HAP-1 (cell line): ENCODE measurements at places on chromosomes 7 and 10.

GRCh38 chr10:104680467-104681401 is 39.6 kb downstream of the SORCS3 start:
- no peak for DNase-seq

DNA sequence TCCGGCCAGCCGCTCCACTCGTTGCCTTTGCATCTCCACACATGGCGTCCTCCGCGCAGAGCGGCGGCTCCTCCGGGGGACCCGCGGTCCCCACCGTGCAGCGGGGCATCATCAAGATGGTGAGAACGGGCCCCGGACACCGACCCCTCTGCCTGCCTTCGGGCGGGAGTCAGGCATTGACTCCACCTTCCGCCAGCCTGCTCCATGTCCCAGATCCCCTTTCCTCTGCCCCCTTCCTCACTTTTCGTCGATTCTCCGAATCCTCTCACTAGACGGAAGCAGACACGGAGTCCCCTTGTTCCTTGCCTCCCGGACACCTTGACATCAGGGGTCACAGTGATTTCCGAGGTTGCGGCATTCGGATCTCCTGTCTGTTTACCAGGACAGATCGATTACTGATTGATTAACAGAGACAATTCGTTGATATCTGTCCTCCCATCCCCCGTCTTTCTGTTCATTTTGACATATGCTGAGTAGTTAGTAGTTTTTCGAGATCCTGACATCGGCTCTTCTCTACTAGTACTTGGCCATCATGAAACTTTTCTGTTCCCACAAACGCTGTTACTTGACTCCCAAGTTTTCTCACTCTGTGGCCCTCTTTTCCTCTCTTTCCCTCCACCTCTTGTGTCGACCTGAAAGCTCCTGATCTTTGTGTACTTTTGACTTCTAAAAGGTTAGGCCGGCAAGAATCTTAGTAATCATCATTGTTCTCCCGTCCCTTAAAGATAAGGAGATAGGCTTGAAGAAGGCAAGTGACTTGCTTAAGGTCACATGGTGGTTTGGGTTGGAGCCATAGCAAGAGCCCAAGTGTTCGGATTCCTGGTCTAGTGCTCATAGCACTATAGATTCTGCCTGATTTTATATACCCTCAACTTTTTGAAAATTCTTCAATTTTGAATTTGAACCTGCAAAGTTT is 597 bp downstream of the SND1 start:
- DNase-seq = peak; percentile 36

- DNase-seq = no peak
Measured at GRCh38 chr10:26326851-26327250, 110.3 kb downstream of the GAD2 start.

- DNase-seq = no peak
Measured at GRCh38 chr10:83122336-83122735, 1017.0 kb upstream of the GHITM start.

GRCh38 chr7:2864204-2864985 is 20.3 kb upstream of the GNA12 start:
- no peak for DNase-seq

GRCh38 chr7:142992427-142992826 is 30.3 kb upstream of the KEL start:
- no peak for DNase-seq

DNA sequence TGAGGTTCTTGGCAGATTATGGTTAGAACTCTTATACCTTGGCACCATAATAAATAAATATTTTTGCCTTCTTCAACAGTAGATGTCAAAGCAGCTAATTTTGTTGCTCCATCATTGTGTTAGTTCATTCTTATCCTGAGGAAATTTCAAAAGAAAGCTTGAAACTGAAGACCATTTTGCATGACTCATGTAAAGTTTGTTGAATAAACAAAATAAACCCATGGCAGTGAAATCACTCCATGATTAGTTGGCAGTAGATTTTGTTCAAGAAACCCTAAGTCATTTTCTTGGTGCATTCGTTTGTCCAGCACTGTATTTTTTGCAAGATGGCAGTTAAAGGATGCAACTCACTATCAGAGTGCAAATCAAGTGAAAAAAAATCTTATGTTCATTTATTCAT is 91.6 kb downstream of the HECW1 start:
- DNase-seq = no peak

- DNase-seq = no peak
Measured at GRCh38 chr7:155169498-155170065, 99.5 kb downstream of the HTR5A start.

GRCh38 chr7:73844848-73845460 is 2.6 kb upstream of the METTL27 start:
- DNase-seq = no peak
